ENCODE measurements at places on chromosomes 13 and 19.

DNA sequence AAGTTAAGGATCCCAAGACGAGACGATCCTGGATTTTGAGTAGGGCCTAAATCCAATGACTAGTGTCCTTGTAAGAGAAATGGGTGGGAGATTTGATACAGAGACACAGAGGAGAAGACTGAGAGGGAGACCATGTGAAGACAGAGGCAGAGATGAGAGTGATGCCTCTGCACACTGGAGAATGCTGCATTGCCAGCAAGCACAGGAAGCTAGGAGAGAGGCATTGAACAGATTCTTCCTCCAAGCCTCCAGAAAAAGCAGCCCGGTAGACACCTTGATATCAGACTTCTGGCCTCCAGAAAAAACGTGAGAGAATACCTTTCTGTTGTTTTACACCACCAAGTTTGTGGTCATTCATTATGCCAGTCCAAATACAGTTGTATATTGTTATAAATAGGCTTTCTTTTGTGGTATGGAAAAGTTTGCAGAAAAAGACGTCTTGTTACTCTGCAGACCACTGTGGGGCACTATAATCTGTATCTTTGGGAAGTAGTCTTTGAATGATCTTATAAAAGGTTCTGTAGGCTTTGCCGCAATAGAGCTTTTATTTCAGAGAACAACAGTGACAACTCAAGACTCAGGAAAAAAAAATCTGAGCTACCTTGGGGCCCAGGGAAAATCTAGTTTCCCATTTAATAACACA is 17.9 kb upstream of the RFC3 start:
- DNase-seq: no peak

GRCh38 chr19:49669516-49669915 is 3.8 kb downstream of the BCL2L12 start:
- DNase-seq: no peak

GRCh38 chr19:19040417-19040816 is 7.0 kb downstream of the ARMC6 start:
- DNase-seq: no peak

- DNase-seq: no peak
Observed at GRCh38 chr19:40304306-40304705, 19.2 kb upstream of the AKT2 start.

DNA sequence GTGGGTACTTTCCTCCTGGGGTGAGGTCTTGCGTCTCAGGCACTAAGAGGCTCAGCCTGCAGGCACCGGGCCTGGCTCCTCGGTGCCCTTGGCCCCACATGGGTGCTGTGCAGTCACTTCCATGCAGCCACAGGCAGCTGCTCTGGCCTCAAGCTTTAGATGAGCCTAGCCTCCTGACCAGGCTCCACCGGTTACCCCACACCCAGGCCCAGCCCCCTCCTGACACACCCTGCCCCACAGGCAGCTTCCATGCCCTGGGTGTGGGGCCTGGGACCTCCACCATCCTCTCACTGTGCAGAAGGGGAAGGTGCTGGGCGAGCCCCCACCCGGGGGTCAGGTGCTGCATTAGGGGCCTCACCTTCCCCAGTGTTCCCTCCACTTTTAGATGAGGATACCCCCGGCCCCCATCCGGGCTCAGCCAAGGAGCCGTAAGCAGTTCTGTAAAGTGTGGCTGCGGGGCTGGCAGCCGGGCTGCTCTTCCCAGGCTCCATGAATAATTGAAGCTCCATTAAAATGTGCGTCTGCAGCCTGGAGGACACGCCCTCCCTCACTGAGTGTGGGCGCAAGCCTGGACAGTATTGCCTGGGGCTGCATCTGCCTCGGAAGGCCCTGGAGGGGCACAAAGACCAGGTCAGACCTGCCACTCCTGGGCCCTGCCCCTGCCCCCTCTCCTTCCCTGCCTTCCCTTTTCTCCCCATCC is 72.5 kb upstream of the KCTD15 start:
- DNase-seq: no peak

DNA sequence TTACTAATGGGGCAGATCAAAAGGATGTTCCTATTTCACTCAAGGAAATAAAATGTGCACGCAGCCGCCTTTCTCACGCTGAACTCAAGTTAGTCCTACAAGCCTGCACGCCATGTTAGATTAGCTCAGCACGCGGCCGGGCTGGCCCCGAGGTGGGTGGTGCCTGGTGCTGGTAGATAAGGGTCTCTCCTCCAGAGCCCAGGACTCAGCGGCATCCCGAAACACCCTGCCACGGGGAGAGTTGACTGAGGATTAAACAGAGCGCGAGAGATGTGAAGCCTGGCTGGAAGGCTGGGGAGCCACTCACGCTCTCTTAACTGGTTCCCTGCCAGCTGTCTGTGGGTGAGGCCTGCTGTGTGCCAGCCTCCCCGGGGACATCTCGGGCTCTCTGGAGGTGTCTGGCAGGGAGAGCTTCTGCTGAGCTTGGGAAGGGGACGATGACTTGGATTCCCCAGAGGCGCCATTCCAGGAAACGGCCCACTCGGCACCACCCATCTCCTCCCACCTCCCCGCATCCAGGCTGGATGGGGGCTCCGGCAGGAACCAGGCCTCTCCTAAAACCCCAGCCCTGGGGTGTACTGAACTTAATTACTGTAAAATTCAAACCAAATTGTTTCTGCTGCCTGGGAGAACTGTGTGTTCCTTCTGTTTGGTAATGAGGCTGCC is 122.2 kb downstream of the KDM4B start:
- DNase-seq: no peak
